ENCODE measurements at places on chromosomes 7 and 10. TPM values are rescaled to one million over a fixed set of nuclear protein-coding genes. Genes with fewer than 3 reads are reported as not detected.

The FKBP6 gene
- not detected for total RNA-seq

The CAMK2B gene
- total RNA-seq = 0.17 TPM

The PDE1C gene
- total RNA-seq = 0.31 TPM

The MPP7 gene
- total RNA-seq = 6.9 TPM

The SPDYE16 gene
- not detected for total RNA-seq

The SH2D4B gene
- not detected for total RNA-seq

The MALSU1 gene
- total RNA-seq = 78.3 TPM

The CUZD1 gene
- total RNA-seq = 19.4 TPM

The ZNF804B gene
- total RNA-seq = not detected

The GPNMB gene
- total RNA-seq = 1.2 TPM

The CDC14C gene
- total RNA-seq = not detected

The SFTPA1 gene
- not detected for total RNA-seq

The A1CF gene
- not detected for total RNA-seq

The WEE2 gene
- not detected for total RNA-seq

The SEMA3A gene
- 60.0 TPM for total RNA-seq

The SCART1 gene
- 0.50 TPM for total RNA-seq

The VSTM2A gene
- total RNA-seq = 0.11 TPM

The PLCE1 gene
- total RNA-seq = 0.09 TPM

The CLDN4 gene
- total RNA-seq = 15.5 TPM

The PYROXD2 gene
- 5.3 TPM for total RNA-seq

Measured in H9 (cell line).